CD8-positive, alpha-beta memory T cell (primary cell): ENCODE measurements at places on chromosomes 11 and 22. TPM values are rescaled to one million over a fixed set of nuclear protein-coding genes. Genes with fewer than 3 reads are reported as not detected.

The RAPSN gene
- 0.29 TPM for total RNA-seq

The PRG2 gene
- total RNA-seq, result 0.44 TPM

The APOA1 gene
- 0.48 TPM for total RNA-seq

- H3K4me3 ChIP-seq, result no peak overlapping the region
- DNase-seq, result no peak
- peaks cover 4% of the 10 kb centered on the region for H3K27me3 ChIP-seq
- H3K4me1 ChIP-seq, result no peaks in the 10 kb centered on the region
- H3K36me3 ChIP-seq, result no peaks in the 10 kb centered on the region
Measured at GRCh38 chr22:45402466-45402985, 10.9 kb downstream of the SMC1B start.

DNA sequence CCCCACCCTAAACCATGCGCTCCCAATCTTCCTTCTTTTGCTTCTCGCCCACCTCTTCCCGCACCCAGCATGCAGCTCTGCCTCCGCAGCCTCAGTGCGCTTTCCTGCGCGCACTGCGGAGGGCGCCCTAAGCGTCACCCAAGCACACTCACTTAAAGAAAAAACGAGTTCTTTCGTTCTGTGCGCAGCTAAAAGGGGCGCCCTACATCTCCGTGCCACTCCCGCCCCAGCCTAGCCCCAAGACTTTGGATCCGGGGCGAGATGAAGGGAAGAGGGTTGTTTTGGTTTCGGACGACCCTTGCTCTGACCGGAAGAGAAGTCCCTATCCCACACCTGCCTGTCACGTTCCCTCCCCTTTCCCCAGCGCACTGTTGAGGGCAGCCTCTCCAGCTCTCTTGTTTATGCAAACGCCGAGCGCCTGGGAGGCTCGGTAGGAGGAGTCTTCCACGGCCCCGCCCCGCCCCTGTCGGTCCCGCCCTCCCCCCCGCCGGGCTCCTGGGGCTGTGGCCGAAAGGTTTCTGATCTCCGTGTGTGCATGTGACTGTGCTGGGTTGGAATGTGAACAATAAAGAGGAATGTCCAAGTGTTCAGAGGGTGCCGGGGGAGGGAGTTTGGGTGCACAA is 5.3 kb downstream of the VSIG2 start:
- peak; percentile 84 for DNase-seq
- H3K4me1 ChIP-seq, result peaks cover 9% of the 10 kb centered on the region
- peak overlapping the region; percentile 97 for H3K4me3 ChIP-seq
- no peaks in the 10 kb centered on the region for H3K27me3 ChIP-seq
- H3K36me3 ChIP-seq, result no peaks in the 10 kb centered on the region
- peak overlapping the region; percentile 76 for H3K27ac ChIP-seq

DNA sequence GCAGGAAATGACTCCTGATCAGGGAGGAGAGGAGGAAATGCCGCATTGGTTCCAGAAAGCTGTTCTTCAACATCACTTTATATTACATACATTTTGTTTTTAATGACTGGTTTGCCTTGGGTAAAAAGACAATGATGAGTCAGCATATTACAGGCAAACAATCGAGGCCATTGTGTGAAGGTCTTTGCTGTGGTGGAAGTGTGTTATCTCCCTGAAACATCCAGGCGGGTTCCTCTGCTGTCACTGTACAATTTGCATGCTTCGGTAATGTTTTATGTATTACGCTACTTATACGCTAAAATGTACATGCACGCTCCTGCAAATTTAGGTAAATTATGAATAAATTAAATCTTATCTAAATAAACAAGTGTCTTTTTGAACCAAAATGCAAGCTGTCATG is 161.1 kb downstream of the KIRREL3 start:
- H3K27ac ChIP-seq, result no peak overlapping the region
- H3K36me3 ChIP-seq, result no peaks in the 10 kb centered on the region
- no peaks in the 10 kb centered on the region for H3K27me3 ChIP-seq
- no peaks in the 10 kb centered on the region for H3K4me1 ChIP-seq
- no peak overlapping the region for H3K4me3 ChIP-seq

- H3K4me1 ChIP-seq, result peaks cover 9% of the 10 kb centered on the region
- H3K36me3 ChIP-seq, result no peaks in the 10 kb centered on the region
- no peak for DNase-seq
- H3K4me3 ChIP-seq, result no peak overlapping the region
Measured at GRCh38 chr22:40610329-40610850, 26.1 kb downstream of the MRTFA start.

- H3K36me3 ChIP-seq, result no peaks in the 10 kb centered on the region
- no peaks in the 10 kb centered on the region for H3K27me3 ChIP-seq
- H3K4me1 ChIP-seq, result no peaks in the 10 kb centered on the region
- DNase-seq, result no peak
- H3K27ac ChIP-seq, result no peak overlapping the region
Measured at GRCh38 chr11:75394085-75394840, 5.1 kb upstream of the RPS3 start.
